T-helper 9 cell (primary cell): ENCODE measurements at places on chromosomes 13 and 19.

DNA sequence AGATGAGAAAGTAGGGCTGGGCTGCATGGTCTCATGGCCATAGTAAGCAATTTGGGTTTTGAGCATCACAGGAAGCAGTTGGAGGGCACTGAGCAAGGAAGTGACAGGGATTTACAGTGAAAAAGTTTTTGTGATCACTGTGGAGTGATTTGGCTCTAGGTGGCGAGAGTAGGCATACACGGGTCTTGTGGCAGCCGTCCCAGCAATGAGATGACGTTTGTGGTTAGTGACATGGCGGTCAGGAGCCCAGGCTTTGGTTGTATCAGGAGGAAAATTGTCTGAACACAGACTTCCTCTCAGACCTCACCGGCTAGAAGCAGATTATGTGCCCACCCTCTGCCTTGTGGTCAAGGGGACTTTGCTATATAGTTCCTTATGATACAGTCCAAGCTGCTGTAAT, 3.3 kb downstream of the ZNF444 start:
- no peak for DNase-seq

DNA sequence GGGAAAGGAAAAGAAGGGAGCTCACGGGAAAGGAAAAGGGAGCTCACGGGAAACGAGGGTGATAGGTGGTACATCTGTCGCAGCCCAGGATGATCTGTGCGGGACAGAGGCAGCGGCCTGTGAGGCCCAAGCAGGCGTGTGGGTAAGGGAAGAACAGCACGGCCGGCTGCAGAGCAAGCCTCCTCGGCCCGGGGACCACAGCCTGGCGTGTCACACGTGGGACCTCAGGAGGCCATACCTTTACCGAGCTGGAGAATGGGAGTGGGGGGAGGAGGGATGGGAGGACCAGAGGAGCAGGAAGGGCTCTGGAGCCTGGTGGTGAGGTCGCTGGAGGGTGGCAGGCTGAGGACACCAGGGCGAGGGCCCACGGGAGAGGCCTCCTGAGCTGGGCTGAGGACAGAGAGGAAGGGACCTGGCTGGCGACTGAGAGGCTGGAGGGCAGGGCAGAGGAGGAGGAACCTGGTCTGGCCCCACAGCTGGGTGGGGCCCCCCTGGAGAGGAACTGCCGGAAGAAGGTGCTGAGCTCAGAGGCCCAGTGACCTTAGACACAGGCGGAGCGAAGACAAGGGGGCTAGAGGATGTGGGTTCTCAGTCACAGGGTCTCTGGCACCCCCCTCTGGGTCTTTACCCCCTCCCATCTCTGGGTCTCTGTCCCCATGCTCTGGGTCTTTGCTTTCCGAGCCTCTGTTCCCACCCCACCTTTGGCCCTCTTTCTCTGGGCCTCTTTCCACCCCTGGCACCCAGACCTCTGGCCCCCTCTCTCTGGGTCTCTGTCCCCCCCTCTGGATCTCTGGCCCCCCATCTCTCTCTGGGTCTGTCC, 2.9 kb upstream of the FTL start:
- no peak for DNase-seq

DNA sequence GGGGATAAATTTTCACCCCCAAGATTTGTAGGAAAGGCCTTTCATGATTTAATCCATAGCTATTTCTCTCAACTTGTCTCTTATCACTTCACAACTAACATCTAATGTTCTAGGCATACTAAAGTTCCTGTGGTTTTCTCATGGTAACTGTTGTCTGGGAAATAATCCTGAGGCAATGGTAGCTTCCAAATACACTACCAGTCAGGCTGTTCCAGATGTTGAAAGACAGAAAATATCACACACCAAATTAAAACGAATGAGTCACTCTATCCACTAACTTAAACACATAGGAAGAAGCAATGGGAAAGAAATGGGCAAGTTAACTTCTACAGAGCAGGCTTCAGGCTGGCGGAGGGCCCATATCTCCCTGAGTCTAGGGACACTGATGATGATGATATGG, 77.7 kb upstream of the MYO16 start:
- no peak for DNase-seq

- no peak for DNase-seq
Measured at GRCh38 chr13:99392470-99393135, 85.4 kb upstream of the GPR183 start.

- no peak for DNase-seq
Measured at GRCh38 chr19:12703046-12703445, 6.6 kb upstream of the FBXW9 start.

GRCh38 chr13:105937451-105937850, 598.0 kb downstream of the EFNB2 start:
- DNase-seq, result no peak

DNA sequence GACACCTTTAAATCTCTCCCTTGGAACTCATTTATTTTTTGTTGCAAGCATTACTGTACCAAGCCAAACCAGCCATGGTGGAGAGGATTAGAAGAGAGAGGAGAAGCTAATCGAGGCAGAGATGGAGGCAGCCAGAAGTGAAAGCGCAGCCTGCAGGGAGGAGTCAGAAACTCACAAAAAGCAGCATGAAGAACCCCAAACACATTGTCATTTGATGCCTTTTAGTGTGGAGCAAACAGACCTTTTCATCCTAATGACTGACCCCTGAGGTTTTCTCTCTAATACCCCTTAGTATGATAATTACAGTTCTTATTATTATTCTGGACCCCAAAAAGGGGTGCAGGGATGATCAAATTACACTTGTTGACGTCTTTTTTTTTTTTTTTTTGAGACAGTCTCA, 62.5 kb downstream of the TNFRSF19 start:
- DNase-seq, result no peak
